Naive thymus-derived CD8-positive, alpha-beta T cell (primary cell): ENCODE measurements at places on chromosomes 2 and 18. TPM values are rescaled to one million over a fixed set of nuclear protein-coding genes. Genes with fewer than 3 reads are reported as not detected.

Gene CYTIP
- polyA plus RNA-seq, result 220 TPM

Gene MAP2
- not detected for polyA plus RNA-seq

Gene AFF3
- polyA plus RNA-seq, result 0.50 TPM

Gene CCDC74A
- polyA plus RNA-seq, result 0.53 TPM

Gene VWC2L
- not detected for polyA plus RNA-seq

Gene RANBP2
- 12.8 TPM for polyA plus RNA-seq

Gene EPB41L3
- polyA plus RNA-seq, result 0.35 TPM

Gene POLR1A
- polyA plus RNA-seq, result 5.7 TPM

Gene EPB41L5
- polyA plus RNA-seq, result 3.4 TPM

Gene INHBB
- not detected for polyA plus RNA-seq
